ENCODE measurements at places on chromosomes 12 and 14.

GRCh38 chr14:85483037-85483436 lies 46.9 kb upstream of the FLRT2 start:
- no peak for DNase-seq

DNA sequence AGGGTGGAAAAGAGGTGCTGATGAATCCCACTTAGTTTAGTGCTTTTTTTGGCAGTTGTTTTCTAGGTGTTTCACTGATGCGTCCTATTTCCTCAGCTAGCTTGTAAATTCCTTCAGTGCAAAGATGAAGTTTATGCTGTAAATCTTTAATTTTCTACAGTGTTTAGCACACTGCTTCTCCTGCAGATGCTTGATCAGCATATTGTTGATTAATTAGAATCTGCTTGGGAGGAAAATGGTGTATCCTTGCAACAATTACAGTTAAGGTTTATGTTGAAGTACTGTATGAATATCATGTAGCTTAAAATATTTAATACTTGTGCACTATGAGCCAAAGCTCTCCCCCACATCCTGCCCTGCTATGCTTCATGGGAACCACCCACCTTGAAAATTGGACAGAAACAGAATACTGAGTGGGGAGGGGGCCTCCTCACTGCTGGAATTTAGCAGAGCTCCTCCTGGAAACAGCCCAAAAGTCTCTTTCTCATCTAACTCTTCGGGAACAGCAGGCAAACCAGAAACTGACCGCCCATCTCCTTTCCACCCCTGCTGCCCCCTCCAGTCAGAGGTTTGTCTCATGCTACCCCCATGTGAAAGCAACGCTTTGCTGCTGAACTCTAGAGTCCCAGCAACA lies 20.3 kb upstream of the DHRS4 start:
- no peak for DNase-seq

GRCh38 chr14:59359431-59360124 lies 105.6 kb downstream of the GPR135 start:
- no peak for DNase-seq

GRCh38 chr12:45502481-45503128 lies 226.9 kb upstream of the ARID2 start:
- DNase-seq: no peak

- DNase-seq: no peak
Measured at GRCh38 chr14:75972801-75973421, 8.9 kb downstream of the TGFB3 start.

GRCh38 chr14:46306267-46306666 lies 345.3 kb downstream of the RPL10L start:
- no peak for DNase-seq

DNA sequence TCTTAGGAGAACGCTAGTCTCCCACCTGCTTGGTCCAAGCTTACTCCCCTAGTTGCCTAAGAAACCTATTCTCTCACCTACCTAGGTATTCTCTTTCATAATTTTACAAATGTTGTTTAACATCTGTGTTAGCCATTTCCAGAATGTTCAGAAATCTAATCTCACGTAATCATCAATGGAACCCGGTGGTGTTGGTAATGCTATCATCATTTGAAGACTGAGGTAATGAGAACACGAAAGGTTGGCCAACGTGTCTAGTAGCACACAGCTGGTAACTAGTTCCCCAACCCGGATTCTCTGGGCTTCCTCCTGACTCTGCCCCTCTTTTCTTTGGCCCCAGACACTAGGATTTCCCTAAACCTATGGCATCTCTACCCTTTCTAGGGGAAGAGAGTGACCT lies 43.8 kb upstream of the EMP1 start:
- DNase-seq: no peak

GRCh38 chr14:102373110-102373509 lies 10.4 kb downstream of the TECPR2 start:
- no peak for DNase-seq

DNA sequence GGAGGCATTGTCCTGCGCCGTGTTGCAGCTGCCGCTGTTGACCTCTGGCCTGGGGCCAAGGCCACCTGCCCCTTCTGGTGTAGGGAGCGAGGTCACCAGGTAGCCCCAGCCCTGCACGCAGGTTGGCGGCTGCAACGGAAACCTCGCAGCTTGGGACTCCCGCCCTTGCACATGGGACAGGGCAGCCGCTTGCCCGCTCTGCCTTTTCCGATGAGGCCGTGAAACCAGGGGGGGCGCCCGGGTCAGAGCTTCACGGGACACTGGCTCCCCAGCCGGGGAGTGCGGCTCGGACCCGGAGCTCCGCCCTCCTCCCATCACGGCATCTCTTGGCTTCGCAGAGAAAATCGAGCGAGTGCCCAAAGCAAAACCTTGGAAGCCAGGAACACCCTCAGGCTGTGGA lies 25.4 kb downstream of the DNAH10 start:
- DNase-seq: no peak

GRCh38 chr12:9731797-9732196 lies 1.1 kb downstream of the CLECL1 start:
- no peak for DNase-seq

- no peak for DNase-seq
Measured at GRCh38 chr12:56299308-56299852, 750 bp downstream of the CS start.

DNA sequence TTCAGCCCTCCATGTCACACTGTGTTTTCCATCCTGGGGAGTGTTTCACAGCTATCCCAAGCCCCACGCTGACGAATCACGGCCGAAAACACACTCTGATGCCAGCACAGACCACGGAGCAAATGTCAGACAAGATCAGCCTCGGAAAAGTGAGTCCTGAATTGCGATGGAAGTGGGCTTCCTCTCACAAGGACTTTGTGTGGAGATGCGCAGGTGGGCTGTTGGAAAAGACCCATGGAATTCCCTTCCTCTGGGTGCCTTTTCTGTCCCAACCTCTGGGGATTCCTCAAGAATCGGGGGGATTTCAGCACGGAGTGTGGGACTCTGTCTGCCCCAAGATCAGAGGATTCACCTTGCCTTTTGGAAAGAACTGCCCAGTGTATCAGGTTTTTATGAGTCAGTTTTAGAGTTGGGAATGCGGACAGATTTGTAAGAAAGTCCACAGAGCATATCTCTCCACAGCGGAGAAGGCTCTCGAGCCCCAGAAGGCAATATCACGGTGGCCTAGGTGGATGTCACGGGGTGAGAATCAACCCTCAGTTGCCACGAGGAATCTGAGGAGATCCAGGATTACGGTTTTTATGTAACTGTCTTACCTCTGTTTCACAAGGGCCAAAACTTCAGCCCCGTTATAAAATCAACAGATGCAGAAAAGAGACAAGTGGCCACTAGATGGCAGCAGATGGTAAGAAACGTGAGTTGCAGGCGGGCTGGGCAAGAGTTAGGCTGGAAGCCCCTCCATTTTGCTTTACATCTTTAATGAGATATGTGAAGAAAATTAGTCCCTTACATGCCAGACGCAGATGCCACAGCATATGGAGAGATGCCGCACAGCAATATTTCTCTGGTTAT lies 201.9 kb downstream of the DAD1 start:
- DNase-seq: peak; percentile 79

DNA sequence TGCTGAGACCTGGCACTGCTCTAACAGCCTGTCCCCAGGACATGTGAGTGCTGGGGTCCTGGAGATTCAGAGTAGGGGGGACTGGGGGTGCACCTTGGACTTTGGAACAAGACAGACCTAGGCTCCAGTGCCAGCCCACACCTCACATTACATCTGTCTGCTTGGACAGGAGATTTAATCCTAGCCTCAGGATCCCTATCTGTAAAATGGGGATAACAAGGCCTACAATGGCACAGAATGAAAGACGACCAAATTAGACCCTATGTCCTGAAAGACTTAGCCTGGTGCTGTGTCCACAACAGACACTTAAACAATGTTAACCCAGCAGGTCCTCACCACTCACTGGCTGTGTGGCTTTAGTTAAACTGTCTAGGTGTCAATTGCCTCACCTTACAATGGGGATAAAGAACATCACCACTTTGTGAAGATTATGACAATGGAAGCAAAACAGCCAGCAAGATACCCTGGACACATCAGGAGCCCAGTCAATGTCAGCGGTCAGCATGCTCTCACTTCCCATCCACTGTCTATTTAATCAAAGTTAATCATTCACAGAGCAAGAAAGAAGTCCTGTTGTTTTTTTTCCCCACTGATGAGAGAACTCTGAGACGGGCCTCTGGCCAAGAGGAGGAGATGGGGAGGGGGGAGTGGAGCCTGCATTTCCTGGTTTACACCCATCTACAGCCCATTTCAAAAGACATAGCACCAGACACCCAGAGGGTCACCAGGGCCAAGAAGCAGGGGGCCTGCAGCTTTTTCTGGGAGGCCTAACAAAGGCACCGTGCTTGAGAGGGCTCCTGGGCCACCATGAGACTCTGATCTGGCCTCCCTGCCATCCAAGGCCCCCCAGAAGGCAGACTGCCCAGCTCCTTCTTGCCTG lies 40.6 kb downstream of the ACTN1 start:
- no peak for DNase-seq

GRCh38 chr14:54329082-54329695 lies 67.6 kb upstream of the CDKN3 start:
- DNase-seq: no peak

DNA sequence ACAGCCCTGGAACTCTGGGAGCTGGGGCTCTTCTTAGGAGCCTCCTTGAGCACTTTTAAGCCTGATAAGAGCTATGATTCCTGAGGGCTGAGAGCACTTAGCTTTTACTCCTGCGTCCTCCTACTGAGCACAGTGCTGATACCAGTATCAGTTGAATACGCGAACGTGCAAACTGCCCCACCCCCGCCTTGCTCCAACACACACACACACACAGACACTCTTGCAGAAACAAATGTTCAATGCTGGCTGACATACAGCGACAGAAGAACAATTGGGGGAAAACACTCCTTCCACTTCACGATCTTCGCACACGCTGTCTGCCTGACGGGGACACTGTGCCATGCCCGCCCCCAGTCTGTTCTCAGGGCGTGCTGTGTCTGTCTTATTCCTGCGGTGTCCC lies 57.2 kb upstream of the DLK1 start:
- DNase-seq: no peak

GRCh38 chr14:22886500-22887259 lies 3.7 kb downstream of the REM2 start:
- peak; percentile 81 for DNase-seq

- DNase-seq: no peak
Measured at GRCh38 chr14:80955416-80955941, at the start of gene TSHR. Gene TSHR, plus strand, starts transcription at chr14:80955621. Its CDS starts 60 bp downstream, at chr14:80955681.

DNA sequence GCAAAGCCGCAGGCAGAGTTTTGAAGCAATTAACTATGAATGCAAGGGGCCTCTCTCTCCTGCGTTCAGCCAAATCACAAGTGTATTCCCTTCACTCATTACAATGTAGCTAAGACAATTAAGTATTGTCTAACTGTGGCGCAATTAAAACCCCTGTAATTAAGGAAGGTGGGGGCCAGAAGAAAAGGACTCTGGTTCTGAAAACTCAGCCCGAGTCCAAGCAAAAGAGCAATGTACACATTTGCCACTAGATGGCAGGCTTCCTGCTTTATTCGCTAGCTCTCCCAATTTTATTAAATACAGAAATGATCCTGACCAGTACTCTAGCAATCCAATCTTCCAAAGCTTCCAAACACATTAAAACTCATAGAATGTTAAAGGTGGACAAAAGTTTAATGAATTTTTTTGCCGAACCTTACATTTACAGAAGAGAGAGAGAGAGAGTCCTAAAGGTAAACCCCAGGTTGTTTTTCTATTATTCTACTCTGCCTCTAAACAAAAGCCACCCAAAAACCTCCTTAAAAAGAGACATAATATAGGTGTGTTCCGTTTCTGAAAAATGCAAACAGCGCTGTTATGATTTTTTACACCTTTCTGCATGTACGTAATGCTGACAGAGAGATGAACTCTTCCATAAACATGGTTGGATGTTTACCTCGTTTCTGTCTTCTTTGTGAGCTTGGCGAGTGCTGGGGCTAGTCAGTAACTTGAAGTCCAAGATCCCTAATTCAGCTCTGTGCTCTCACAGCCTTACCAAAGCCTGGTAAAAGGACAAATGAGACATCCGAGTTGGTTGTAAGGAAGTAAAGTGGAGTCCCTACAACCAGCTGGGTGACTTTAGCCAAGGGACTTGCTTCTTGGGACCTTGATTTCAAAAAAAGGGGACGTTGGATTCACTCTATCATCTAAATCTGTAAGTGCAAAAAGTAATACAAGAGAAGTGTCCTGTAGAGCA lies 50.9 kb upstream of the VASH1 start:
- peak; percentile 40 for DNase-seq

- DNase-seq: no peak
Measured at GRCh38 chr12:20489645-20490044, 121.3 kb downstream of the PDE3A start.

DNA sequence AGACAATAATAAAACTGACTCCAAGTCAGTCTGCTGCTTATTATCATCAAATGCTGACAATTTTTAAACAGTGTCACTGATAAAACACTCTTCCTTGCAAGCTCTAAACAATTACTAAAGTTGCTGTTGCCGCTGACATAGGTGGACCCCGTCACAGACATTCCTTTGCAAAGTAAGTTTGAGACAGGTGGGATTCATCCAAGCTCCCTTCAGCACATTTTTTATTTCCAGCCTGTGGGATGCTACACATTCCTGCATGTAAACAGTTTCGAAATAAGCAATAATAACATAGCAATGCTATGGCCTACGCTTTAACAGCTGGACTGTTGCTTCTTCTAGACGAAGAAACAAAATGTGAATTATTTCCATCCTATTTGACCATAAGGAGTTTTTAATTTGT lies 85.4 kb upstream of the HIF1A start:
- DNase-seq: no peak

- no peak for DNase-seq
Measured at GRCh38 chr12:104133866-104134265, 4.1 kb downstream of the NFYB start.

DNA sequence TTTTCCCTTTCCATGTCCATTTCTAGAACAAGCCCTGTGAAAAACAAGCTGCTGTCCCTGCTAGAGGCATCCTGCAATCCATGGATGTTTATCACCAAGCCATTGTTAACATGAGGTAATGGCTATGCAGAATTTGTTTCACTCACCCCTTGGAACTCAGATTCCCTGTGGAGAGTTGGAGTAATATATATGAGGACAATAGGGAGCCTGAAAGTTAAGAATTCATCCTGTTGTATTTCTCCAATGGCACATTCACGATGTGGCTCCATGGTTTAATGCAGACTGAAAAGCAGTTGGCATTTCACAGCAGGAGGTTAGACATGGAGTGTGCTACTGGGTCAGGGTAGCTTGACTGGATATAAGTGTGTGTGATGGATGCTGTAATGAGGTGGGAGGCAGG lies 32.4 kb downstream of the GPR65 start:
- DNase-seq: no peak

- DNase-seq: no peak
Measured at GRCh38 chr12:43807386-43807785, 1.3 kb upstream of the TWF1 start.

DNA sequence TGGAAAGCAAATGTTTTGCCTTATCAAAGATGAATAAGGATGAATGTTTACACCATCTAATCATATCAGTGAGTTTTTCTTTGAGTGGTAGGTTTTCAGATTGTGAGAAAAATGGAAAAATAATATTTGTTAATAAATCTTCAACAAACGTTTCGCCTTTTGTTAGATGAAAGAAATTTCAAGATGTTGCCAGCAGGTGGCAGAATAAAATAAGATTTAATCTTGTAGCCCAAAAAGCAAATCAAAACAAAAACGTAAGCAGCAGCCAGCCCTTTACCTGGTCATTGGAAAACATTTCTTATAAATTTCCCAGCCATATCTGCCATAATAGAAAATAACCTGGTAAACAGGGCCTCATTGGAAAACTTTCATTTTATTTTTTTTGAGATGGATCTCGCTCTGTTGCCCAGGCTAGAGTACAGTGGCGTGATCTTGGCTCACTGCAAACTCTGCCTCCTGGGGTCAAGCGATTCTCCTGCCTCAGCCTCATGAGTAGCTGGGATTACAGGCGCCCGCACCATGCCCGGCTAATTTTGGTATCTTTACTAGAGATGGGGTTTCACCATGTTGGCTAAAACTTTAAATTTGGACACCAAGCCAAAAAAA lies 15.4 kb upstream of the TMEM120B start:
- DNase-seq: no peak
